ENCODE measurements at places on chromosomes 13 and 19. TPM values are rescaled to one million over a fixed set of nuclear protein-coding genes. Genes with fewer than 3 reads are reported as not detected.
A peak's percentile ranks its signal among the peaks of the same experiment; 100 is the strongest.

DNA sequence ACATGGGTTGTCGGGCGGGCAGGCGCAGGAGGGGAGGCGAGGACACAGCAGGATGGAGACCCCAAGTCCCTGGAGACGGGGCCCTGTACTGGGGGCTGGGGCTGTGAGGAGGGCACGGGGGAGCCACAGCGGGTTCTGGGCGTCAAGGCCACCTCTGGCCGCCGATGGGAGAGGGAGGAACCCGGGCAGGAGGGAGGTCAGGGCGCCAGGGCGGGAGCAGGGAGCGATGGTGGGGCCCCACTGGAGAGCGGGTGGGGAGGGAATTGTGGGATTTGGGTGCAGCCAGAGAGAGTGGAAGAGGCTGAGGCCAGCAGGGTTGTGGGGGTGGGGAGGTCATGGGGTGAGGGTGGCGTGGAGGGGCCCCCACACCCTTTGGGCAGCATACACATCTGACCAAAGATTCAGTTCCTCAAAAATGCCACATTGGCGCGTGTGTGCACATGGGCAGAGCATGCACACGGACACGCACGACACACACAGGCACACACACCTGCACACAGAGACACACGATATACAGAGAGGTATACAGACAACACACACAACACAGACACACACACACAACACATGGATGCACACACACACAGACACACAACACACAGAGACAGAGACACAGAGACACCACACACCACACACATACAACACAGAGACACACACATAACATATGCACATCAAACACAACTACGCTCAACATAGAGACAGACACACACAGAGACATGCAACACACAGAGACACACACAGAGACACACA is 54.9 kb downstream of the AP1M1 start:
- no peak for DNase-seq

- DNase-seq, result no peak
Observed at GRCh38 chr13:52926971-52927370, 78.5 kb upstream of the PCDH8 start.

DNA sequence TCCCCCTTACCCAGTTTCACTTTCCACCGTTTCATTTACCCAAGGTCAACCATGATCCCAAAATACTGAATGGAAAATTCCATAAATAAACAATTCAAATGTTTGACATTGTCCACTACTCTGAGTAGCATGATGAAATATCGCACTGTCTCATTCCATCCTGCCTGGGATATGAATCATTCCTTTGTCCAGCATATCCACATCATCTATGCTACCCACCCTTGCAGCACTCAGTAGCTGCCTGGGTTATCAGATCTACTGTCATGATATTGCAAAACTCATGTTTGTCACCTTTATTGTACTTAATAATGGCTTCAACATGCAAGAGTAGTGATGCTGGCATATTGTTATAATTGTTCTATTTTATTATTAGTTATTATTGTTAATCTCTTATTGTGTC is 263.9 kb upstream of the NBEA start:
- no peak for DNase-seq

DNA sequence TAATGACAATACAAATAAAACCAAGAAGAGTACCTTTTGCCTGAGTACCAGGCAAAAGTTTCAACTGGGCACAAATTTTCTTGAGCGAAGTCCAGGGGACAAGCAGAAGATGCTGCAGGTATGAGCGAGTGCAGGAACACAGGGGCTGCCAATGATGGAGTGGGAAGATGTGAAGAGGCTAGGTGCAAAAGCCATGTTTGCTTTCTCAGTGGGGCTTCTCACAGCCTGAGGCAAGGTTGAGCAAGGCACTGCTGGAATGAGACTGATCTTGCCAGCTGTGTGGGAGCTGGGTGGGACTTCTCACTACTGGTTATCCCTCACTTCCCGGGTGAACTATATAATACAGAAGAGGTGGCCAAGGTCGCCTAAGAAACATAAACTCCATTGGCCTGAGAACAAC is 1200.7 kb downstream of the SLITRK1 start:
- DNase-seq, result no peak

DNA sequence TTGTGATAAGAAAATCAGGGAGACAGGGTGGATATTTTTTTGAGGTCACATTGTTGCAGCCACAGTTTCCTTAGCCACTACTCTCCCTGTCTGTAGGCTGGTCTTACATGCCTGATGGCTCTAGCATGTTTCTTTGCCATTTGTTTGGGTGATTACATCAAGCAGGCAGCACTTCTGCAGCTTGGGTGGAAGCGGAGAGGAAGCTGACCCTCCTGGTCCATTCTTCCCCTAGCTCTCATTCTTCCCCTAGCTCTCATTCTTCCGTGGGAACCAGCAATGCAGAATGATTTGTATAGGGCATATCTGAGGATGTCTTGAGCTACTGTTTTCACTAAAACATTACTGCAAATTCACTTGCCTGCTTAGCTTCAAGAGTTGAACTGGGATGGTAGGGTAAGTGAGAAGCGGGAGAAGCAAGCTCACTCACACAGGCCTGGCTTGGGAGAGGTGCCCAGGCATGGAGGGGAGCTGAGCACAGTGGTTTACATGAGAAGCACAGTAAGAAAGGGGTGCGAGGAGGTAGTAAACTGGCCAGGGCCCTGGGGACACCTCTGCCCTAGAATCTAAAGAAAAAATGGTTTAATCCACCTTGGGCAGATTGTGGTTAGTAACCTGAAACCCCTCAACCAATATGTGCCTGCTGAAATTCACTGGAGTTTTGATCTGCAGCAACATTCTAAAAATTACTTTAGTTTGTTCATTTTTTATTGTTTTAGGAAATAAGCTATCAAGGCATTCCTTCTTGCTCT is 538.9 kb downstream of the RFC3 start:
- no peak for DNase-seq

DNA sequence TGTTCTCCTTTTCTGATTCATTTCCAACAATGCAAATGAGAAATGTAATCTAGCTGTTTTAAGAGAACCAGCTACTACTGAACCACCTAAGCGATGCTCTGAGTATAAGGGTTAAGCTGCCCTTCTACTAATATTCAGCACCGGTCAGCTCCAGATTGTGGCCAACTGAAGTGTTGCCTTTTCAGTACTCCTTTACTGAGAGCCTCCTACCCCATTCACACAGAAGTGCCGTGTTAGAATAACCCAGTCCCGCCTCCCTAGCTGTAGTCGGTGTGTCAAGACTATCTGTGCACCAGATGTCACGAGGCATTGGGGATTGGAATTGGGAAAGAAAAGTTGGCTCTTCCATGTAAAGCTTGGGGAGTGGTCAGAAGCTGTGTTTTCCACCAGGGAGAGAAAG is 45.4 kb downstream of the FAM124A start:
- no peak for DNase-seq

DNA sequence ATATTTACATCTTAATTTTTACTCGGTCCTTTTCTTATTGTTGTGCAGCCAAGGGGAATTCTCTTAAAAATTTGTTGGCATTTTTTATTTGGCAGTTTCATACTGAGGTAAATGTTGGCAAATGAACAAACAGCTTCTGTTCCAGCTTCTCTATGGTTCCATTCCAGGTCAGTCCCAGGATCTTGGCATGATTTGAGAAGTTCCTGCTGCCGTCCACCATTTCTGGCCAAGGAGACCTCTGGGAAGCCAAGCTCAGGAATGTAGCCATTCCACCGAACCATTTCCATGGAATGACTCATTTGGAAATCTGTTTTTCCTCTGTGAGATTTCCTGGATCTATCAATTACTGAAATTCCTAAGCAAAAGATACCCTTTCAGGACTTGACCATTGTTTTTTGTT is 43.9 kb downstream of the SLC10A2 start:
- no peak for DNase-seq

- no peak for DNase-seq
Observed at GRCh38 chr13:90447734-90448101, 899.8 kb upstream of the MIR17HG start.

SWSAP1 gene
- total RNA-seq, result 2.1 TPM

DNA sequence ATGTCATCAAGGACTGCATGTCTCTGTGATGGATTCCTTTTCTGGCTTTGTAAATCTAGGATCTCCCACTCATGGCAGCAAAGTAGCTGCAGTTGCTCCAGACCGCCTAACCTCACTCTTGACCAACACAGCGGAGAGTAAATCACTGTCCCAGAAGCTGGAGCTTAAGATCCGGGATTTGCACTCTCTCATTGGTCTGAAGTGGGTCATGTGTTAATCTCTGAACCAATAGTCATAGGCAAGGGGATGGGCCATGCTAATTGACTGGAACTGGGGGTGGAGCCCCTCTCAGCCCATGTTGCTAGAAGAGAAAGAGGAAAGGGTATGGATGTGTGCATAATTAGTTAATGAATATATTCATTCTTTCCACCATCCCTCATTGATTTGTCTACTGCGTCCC is 34.0 kb downstream of the VAV1 start:
- no peak for DNase-seq

ATP8B3 gene
- 2.5 TPM for total RNA-seq

DNA sequence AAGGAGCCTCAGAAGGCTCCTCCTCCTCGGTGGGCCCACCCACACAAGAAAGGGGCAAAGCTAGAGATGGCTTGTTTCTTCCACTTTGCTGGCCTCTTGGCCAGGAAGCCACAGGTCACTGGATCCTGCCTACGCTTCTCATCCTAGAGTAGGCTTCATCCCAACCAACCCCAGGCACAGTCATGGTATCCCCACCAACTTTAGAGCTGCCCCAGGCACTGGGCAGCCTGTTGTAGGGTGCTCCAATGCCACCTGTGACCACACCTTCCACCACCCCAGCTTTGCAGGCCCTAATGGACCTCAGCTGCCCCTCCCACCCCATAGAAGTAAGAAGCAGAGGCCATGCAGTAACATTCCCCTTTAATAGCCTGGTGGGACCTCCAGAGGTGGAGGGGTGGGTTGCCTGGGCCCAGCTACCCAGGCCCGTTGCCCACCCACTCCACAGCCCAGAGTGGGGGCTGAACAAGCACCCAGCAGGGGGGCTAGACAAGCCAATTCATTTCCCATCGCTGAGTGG is 522 bp upstream of the CHMP2A start:
- DNase-seq, result no peak

GRCh38 chr19:33194886-33195644 is 935 bp downstream of the LRP3 start:
- peak; percentile 60 for DNase-seq

CBLC gene
- total RNA-seq, result not detected

COL5A3 gene
- 0.10 TPM for total RNA-seq

- no peak for DNase-seq
Observed at GRCh38 chr13:39859898-39860297, 204.4 kb downstream of the COG6 start.

EXOC3L2 gene
- total RNA-seq, result not detected

DCT gene
- total RNA-seq, result 0.07 TPM

DNA sequence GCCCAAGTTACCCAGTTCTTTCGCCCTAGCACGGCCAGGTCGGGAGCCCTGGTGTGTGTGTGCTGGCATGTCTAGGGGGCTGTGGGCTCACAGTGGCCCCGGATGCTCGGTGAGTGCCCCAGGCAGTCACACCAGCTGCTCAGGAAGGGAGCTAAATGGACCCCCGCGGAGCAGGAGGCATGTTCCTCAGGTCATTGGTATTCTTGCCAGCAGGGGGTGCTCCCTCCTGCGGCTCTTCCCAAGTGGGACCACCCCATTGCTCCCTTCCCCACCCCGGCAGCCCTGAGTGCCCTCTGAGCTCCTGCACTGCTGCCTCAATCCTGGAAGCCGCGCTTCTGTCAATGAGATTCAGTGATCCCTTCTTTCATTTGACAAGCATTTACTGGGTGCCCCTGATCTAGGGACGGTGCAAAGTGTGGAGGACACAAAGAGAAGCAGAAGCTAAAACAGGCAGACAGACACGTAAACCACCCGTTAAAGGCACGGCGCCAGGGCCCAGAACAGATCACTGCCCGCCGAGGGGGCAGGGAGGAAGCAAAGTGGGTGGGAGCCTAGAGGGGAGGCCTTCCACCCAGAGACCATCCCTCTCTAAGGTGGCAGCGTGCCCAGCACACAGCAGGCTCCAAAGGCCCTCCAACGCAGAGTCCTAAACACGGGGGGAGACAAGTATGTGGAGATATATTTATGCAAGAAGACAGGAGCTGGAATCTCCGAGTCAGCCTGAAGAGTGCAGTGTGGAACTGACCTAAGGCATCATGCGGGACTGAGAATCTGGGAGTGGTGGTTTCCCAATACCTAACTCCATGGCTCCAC is 5.2 kb upstream of the ADPRHL1 start:
- peak; percentile 65 for DNase-seq

TTC9B gene
- total RNA-seq, result 19.5 TPM

DNA sequence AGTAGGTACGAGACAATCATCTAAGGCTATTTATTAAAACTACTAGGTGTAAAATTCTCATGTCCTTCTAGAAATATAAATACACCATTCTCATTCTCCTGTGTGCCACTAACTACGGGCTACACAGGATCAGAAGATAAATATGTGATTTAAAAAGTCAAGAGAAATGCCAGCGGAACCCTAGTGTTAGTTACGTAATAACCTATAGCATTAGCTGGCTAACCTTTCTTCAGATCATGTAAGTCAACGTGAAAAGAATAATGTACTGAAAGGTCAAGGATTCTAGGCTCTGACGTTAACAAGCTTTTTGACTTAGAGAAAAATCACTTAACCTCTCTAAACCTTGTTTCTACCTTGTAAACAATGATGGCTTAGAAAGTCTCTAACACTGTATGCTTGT is 121.8 kb downstream of the RGCC start:
- DNase-seq, result no peak

MZT1 gene
- 10.1 TPM for total RNA-seq

GRCh38 chr13:98260357-98261164 is 83.5 kb upstream of the RNF113B start:
- DNase-seq, result no peak

DNA sequence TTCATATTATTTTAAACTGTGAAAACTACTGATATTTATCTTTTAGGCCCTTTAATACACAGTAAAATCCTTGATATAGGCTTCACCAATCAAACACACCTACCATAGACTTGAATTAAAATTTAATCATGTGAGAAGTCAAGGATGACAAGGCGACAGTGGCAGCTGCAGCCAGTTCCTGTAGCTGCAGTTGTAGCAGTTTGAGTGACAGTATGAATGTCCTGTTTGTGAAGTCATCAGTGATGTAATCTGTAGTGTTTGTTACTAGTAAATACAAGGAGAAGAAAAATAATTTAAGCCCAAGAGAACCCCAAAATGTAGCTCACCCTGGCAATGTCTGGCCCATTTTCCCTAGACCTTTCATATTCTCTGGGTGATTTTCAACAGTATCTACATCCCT is 897.0 kb downstream of the SLITRK6 start:
- DNase-seq, result no peak

DNA sequence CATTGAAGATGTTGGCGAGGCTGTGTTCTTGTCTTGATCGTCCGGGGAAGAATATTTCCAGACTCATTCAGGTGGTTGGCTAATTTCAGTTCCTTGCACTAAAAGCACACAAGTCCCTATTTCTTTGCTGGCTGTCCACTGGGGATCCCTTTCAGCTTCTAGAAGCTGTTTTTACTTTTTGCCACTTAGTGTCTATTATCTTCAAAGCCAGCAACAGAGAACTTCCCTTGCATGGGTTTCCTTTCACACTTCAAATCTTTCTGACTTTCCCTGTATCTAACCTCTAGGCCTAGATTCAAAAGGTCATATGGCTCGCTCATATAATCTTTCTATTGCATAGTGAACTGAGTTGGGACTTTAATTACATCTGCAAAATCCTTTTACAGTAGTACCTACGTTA is 215.3 kb upstream of the PCDH9 start:
- DNase-seq, result no peak
